ENCODE measurements at places on chromosomes 11 and 22.

- peaks cover 49% of the 10 kb centered on the region for H3K27me3 ChIP-seq
- no peak overlapping the region for H3K4me3 ChIP-seq
- H3K36me3 ChIP-seq = no peaks in the 10 kb centered on the region
- no peak overlapping the region for H3K27ac ChIP-seq
- peak; percentile 53 for DNase-seq
These were observed 191.8 kb upstream of the E2F8 start for GRCh38 chr11:19432370-19433061.

GRCh38 chr11:61710019-61710418, 29.8 kb downstream of the DAGLA start:
- DNase-seq = no peak
- no peaks in the 10 kb centered on the region for H3K36me3 ChIP-seq
- H3K27me3 ChIP-seq = peaks cover 12% of the 10 kb centered on the region
- H3K27ac ChIP-seq = no peak overlapping the region
- no peaks in the 10 kb centered on the region for H3K4me1 ChIP-seq
- no peak overlapping the region for H3K4me3 ChIP-seq

GRCh38 chr11:12061851-12062560, 48.4 kb upstream of the MICAL2 start:
- no peak overlapping the region for H3K27ac ChIP-seq
- no peaks in the 10 kb centered on the region for H3K27me3 ChIP-seq
- H3K4me1 ChIP-seq = peaks cover 33% of the 10 kb centered on the region
- H3K36me3 ChIP-seq = peaks cover 14% of the 10 kb centered on the region
- DNase-seq = no peak

- peaks cover 46% of the 10 kb centered on the region for H3K4me1 ChIP-seq
- peaks cover 10% of the 10 kb centered on the region for H3K27me3 ChIP-seq
- peak within 1 kb of the TSS; percentile 88 for H3K27ac ChIP-seq
These were observed at the start of gene CDC42EP1 for GRCh38 chr22:37559901-37560607. CDC42EP1 (plus strand) TSS chr22:37560480; CDS start chr22:37566350, 5,870 bp downstream.

DNA sequence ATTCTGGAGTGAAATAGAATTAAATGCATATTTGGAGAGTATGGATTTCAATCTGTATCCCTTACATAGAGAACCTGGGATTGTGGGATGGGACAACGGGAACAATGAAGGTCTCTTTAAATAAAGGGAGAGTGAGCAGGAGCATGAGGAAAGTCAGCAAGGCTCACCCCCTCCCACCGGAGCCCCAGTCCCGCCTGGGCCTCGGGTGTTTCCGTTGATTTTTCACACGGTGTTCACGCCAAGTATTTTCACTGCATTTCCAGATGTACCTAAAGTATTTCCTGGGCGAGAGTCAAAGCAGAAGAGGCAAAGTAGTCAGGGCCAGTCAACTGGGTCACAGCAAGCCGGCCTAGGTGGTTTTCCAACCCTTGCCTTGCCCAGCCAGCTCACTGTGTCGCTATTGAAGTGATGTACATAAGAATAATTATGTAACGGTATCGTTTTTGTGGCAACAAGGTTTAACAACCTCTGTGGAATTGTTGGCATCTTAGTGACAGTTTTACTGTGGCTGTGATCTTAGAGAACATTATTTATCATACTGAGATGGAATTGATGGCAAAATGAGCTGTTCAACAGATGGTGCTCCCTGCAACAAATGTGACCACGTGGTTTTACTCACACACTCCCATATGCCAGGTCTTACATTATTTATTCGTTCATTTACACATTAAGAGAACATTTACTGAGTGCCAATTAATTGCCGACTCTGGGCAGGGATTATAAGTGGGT, 177.3 kb downstream of the ADAMTS15 start:
- H3K36me3 ChIP-seq = no peaks in the 10 kb centered on the region
- H3K27me3 ChIP-seq = peaks cover 14% of the 10 kb centered on the region
- no peak for DNase-seq
- no peak overlapping the region for H3K27ac ChIP-seq
- no peak overlapping the region for H3K4me3 ChIP-seq

DNA sequence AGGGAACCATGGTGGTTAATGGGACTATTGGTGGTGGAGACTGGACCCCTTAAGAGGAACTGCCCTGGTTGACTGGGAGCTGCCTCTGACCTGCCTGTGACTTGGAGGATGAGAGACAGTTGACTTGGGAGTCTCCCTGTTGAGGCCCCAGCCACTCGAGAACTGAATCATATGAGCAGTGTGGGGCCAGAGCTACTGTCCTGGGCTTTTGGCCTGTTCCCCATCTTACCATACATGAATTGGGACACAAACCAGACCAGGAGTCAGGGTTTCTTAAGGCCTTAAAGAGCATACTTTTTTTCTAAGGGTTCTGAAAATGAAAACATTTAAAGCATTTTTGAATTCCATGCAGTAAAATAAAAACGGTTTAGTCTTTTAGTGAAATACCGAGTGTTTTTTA, 92.8 kb downstream of the TEAD1 start:
- peaks cover 28% of the 10 kb centered on the region for H3K4me1 ChIP-seq
- no peak for DNase-seq
- H3K27me3 ChIP-seq = no peaks in the 10 kb centered on the region
- no peak overlapping the region for H3K27ac ChIP-seq
- peaks cover 40% of the 10 kb centered on the region for H3K36me3 ChIP-seq

GRCh38 chr11:31805037-31805628, 6.0 kb downstream of the PAX6 start:
- no peak for DNase-seq
- peaks cover 8% of the 10 kb centered on the region for H3K36me3 ChIP-seq
- peak overlapping the region; percentile 48 for H3K4me3 ChIP-seq
- no peak overlapping the region for H3K27ac ChIP-seq
- peaks cover 37% of the 10 kb centered on the region for H3K4me1 ChIP-seq

- peaks cover 14% of the 10 kb centered on the region for H3K36me3 ChIP-seq
- H3K4me3 ChIP-seq = peak overlapping the region; percentile 26
- H3K27ac ChIP-seq = no peak overlapping the region
- DNase-seq = no peak
- H3K4me1 ChIP-seq = peaks cover 64% of the 10 kb centered on the region
These were observed 25.8 kb downstream of the LAYN start for GRCh38 chr11:111566324-111566723.

GRCh38 chr11:75793966-75794365, 21.0 kb upstream of the UVRAG start:
- peaks cover 32% of the 10 kb centered on the region for H3K4me1 ChIP-seq
- no peaks in the 10 kb centered on the region for H3K36me3 ChIP-seq
- H3K27ac ChIP-seq = no peak overlapping the region
- no peak for DNase-seq

DNA sequence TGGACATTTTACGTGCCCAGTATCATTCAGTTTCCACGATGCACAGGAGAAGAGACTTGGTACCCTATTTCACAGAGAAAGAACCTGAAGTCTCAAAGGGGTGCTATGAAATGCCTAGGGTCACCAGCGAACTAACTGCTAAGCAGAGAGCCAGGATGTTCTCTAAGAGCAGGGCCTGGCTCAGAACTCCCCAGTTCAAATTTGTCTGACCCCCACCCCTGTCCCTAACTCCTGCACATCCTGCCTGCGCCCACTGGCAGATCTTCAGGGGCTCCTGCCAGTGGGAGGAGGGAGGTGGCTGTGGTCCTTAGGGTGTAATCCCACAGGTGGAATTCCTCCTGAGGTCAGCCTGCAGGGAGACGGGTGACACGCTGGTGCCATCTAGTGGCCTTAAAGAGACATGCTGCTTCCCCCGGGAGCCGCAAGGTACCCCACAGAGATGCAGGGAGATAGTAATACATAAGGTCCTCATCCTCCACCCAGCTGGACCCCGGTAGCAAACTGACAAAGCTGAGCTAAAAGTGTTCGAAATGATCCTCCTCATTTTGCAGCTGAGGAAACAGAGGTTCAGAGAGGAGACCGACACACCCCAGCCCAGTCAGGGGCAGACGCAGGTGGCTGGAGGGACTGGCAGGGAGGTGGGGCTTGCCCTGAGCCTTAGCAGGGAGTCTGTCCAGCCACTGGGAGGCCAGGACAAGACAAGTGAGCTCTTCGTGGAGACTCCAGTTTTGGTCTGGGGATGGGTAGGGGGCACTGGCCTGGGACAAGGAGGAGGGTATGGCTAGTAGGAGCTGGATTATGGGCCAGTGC, 34.1 kb downstream of the MB start:
- H3K4me1 ChIP-seq = no peaks in the 10 kb centered on the region
- no peak overlapping the region for H3K4me3 ChIP-seq
- H3K27me3 ChIP-seq = no peaks in the 10 kb centered on the region
- no peak overlapping the region for H3K27ac ChIP-seq
- no peak for DNase-seq

GRCh38 chr11:102724904-102725500, at the start of gene MMP8:
MMP8 (minus strand) TSS chr11:102724954; CDS start chr11:102724855, 99 bp downstream.
- peaks cover 4% of the 10 kb centered on the region for H3K36me3 ChIP-seq
- no peak within 1 kb of the TSS for H3K4me3 ChIP-seq
- peaks cover 13% of the 10 kb centered on the region for H3K27me3 ChIP-seq
- H3K27ac ChIP-seq = no peak within 1 kb of the TSS
- DNase-seq = no peak
- peaks cover 17% of the 10 kb centered on the region for H3K4me1 ChIP-seq

- peaks cover 43% of the 10 kb centered on the region for H3K36me3 ChIP-seq
- peak overlapping the region; percentile 75 for H3K27ac ChIP-seq
- no peaks in the 10 kb centered on the region for H3K27me3 ChIP-seq
- H3K4me1 ChIP-seq = peaks cover 90% of the 10 kb centered on the region
- no peak for DNase-seq
These were observed 124.4 kb downstream of the TEAD1 start for GRCh38 chr11:12798609-12799011.

GRCh38 chr11:78603792-78604191, 29.1 kb upstream of the NARS2 start:
- H3K4me1 ChIP-seq = peaks cover 8% of the 10 kb centered on the region
- no peak overlapping the region for H3K4me3 ChIP-seq
- no peak for DNase-seq
- no peak overlapping the region for H3K27ac ChIP-seq
- no peaks in the 10 kb centered on the region for H3K36me3 ChIP-seq

DNA sequence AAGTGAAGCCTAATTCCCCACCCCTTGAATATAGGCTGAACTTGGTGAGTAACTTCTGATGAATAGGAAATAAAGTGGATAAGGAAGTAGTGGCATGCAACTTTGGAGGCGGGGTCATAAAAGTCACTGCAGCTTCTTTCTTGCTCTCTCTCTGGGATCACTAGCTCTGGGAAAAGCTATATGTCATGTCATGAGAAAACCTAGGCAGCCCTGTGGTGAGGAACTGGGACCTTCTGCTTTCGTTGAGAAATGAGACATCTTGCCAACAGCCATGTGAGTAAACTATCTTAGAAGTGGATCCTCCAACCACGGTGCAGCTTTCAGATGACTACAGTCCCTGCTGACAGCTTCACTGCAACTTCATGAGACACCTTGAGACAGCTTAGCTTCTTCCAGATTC, 15.7 kb downstream of the ZNF214 start:
- H3K4me1 ChIP-seq = peaks cover 16% of the 10 kb centered on the region
- no peaks in the 10 kb centered on the region for H3K27me3 ChIP-seq
- H3K36me3 ChIP-seq = peaks cover 8% of the 10 kb centered on the region
- peak overlapping the region; percentile 87 for H3K4me3 ChIP-seq

DNA sequence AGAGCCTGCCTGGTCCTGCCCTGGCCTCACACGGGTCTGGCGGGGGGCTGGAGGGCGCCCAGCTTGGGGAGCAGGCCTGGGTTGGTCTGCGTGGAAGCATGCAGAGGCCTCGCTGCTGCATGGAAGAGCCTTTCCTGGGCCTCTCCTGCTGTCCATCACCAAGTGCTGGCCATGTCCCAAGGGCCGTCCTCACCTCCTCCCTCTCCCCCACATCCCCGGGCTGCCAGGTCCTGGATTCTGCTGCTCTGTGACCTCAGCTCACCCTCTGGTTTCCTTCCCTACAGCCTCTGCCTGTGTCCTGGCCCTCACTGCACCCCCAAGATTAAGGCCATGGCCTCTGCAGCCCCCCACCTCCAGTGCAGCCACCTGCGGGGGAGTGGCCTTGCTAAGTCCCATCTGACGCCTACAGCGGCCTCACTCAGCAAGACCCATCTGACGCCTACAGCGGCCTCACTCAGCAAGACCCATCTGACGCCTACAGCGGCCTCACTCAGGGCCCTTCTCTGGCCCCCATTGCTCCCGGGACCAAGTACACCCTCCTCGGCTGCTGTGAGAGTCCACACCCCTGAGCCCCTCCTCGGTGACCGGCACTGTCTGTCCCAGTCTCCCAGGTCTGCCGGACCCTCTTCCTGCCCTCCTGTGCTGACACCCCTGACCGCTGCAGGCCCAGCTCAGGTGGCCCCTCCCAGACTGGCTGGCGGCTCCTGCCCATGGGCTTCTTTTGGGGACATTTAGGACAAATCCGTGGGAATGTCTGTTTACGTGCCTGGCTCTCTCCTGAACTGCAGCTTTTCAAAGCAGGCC, 119.5 kb upstream of the B3GAT1 start:
- H3K4me3 ChIP-seq = no peak overlapping the region
- peaks cover 8% of the 10 kb centered on the region for H3K36me3 ChIP-seq
- DNase-seq = no peak
- no peak overlapping the region for H3K27ac ChIP-seq
